Astrocyte of the cerebellum (primary cell): ENCODE measurements at places on chromosomes 16 and 17.
A peak's percentile ranks its signal among the peaks of the same experiment; 100 is the strongest.

DNA sequence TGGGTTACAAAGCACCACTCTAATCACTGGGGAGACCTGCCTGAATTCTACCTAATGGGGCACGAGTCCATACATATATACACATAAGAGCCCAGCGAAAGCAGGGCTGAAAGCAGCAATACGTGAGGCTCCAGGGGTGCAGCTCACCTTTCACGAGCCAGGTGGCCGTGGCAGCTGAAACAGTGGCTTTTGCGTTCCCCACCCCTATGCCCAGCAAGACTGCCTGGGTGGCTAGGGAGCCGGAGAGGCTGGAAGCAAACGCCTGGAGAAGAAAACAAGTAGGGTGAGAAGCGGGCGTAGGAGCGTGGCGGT, 618 bp downstream of the RUSF1 start:
- DNase-seq: no peak

GRCh38 chr17:17149520-17150447, 56.3 kb downstream of the PLD6 start:
- DNase-seq: no peak

GRCh38 chr16:27233731-27234130, 30.4 kb downstream of the KDM8 start:
- DNase-seq: no peak

GRCh38 chr16:1019231-1020090, 37.9 kb downstream of the SOX8 start:
- no peak for DNase-seq

DNA sequence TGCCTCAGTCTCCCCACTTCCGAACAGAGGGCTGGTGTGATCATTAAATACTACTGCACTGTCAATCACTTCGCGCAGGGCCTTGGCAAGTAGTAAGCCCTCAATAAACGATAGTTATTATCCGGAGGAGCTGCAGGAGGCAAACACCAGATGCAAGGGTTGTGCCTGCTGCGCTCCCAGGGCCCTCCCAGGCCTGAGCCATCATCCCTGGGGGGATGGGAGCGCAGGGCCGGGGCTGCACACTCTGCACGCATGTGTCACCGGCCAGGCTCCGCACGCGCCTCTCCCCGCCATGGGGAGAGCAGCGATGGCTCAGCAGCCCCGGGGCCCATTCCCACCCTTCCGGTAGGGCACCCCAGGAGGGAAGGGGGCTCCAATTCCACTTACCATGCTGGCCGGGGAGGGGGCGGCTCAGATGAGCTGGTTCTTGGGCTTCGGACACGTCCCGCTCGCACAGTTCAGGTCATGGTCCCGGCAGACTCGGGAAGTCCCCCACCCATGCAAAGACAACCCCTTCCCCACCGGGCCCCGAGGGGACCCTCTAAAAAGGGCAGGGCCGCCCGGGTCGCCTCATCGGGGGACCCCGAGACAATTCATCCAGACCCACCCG, 681 bp downstream of the XPO6 start:
- DNase-seq: no peak

GRCh38 chr17:75619506-75620431, 13.5 kb upstream of the SMIM5 start:
- no peak for DNase-seq

GRCh38 chr16:29009050-29009837, 24.4 kb downstream of the LAT start:
- no peak for DNase-seq

DNA sequence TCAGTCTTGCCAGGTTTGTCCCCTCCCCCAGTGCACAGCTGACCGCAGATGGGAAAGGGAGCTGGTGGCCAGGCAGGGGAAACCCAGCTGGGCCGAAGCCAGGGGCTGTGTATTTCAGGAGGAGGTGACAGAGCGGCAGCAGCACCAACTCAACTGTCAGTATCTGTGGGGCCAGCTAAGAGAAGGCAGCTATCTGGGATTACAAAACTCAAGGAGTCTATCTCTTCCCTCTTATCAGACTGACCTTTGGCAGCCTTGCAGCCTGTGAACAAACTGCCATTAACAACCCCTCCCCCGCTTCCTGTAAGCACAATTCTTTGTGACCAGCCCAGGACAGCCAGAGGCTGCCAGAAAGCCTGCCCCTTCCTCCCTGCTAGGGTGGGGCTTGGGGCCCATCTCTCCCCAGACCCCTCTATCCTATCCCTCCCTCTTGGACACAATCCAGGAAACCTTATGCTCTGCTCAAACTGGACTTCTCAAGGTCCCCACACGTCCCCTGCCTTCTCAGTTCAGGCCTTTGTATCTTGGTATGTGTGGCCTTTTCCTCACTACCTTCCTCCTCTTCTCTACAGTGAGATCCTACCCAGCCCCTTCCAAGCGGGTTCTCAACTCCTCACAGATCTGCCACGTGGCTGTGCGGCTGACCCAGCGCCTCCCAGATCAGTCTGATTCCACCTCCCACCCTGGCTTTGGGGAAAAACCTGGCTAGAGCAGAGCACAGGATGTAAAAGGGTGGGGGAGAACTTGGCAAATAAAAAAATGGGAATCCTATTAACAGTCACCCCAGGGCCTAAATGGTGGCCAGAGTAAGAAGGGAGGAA, 10.5 kb downstream of the ST3GAL2 start:
- peak; percentile 82 for DNase-seq

GRCh38 chr17:30422171-30422570, 43.4 kb downstream of the CPD start:
- DNase-seq: no peak

- no peak for DNase-seq
These were observed 691.6 kb upstream of the RBFOX1 start for GRCh38 chr16:6641091-6641490.

DNA sequence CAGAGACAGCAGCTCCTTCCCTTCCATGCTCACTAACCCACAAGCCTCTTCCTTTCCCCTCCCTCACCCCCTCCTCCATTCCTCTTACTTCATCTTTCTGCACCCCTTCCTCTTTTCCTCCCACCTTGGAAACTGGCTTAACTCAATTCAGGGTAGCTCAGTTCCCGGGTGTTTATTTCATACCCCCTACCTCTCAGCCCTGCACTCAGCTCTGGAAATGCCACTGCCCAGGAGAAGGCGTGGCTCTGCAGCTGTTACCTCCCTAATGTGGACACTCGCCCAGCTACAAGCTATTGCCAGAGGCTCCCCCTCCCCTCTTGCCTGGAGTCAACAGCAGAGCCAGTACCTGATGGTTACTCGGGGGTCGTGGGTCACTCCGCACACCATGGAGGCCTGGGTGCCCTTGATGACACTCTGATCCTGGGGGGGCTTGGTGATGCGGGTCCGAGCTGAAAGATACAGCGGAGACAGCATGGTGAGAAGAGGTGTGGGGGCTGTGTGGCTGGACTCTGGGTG, 118.4 kb upstream of the CDC42EP4 start:
- no peak for DNase-seq

DNA sequence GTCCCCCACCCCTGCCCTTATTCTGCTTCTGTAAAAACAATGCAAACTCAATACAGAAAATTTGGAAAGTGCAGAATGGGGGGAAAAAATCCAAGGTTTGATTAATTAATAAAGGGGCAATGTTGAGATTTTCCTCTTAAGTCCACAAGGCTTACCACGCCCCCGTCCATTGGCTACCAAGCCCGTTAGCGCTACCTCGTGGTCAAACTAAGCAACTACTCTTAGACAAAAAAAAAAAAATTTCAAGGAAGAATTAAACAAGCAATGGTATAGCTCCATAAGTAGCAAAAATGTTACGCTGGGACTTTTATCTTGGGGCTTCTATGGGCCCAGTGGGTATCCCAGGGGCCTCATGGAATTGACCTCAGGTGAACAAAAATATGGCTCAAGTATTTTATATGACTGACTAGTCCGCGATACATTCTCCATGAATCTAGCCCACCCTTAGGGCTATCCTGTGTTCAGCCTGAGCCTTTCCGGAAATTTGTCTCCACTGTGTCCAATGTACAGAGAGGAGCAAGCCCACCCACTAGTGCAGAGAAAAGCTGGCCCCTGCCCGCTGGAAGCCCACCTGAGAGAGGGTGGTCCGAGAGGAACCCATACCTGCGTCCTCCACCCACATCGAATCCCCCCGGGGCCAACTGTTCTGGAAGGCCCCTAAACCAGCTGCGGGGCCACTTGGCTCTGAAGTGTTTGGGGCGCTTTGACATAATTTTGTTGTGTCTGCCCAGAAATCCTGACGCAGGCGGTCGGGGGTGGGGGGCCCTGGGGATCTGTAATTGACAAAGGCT, 19.1 kb upstream of the TEX2 start:
- DNase-seq: peak; percentile 72

DNA sequence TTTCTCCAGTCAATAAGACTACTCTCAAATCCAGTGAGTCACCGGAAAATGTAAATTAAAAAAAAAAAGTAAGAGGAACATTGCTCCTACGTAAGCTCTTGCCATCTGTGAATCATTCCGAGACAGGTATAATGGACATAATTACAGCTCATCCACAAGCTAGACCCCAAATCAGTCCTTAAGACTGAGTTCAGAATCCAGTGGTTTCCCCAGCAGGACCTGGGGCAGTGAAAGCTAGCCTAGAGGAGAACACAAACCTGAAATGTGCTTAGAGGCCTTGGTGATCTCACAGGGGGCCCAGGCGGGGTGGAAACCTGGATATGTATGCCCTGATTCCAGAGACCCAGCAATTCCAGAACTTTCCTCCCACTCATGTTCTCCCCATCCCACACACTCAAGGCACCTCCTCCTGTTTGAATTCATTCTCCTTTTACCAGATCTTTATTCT, 132.0 kb downstream of the COPRS start:
- DNase-seq: no peak

- DNase-seq: no peak
These were observed 64.2 kb upstream of the DOC2B start for GRCh38 chr17:245611-246010.

- peak; percentile 19 for DNase-seq
These were observed 17.0 kb upstream of the ANKFN1 start for GRCh38 chr17:56136301-56136700.

DNA sequence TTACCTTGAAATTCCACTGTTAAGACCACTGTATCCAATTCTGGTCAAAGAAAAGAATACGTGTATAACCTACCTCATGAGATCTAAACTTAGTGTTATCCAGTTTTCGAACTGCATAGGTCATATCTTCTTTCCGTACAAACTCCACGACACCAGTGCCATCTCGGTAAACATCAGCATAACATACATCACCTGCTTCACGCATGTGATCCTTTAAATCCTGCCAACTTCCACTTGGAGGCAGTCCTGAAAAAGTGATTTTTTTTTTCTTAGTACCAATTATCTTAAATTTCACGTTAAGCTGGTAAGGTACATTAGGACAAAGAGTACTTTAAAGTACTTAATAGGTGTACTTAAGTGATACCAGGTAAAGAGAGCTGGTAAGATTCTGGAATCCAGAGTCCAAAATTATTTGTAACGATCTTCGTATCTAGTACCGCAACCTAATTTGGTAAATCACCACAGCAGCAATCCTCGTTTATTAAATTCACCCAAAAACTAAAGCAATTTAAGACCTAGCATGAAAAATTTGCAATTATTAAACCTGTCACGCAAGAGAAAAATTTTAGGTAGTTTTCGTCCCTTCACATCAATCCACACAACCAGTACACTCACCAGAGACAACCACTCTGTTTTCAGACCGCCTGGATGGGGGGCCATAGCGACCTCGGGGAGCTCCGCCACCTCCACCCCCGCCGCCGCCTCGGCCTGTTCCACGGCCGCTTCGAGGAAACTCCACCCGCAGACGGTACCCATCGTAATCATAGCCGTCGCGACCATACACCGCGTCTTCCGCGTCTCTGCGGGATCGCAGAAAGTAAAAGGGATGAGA, 1.1 kb downstream of the SRSF1 start:
- DNase-seq: no peak

DNA sequence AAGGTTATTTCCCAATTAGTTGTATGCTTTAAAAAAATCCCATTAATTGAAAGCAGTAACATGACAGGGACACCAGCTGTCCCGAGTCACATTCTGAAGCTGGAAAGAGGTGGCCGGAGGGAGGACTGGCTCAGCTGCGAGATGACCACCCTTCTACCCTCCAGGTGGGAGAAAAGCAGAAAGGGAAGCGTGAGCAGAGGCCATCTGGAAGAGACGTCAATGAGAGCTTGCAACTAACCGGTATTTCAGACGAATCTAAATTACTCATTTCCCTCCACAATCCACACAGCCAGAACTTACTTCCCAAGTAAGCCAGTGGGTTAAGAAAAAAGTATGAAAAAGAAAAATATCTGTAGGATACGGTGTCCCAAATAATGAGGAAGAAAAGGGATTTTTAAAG, 28.5 kb upstream of the SLC38A8 start:
- no peak for DNase-seq

GRCh38 chr17:44602390-44602789, 45.1 kb downstream of the FZD2 start:
- no peak for DNase-seq
